ENCODE measurements at places on chromosomes 7 and 10.

GRCh38 chr7:13949445-13949844 lies 40.0 kb downstream of the ETV1 start:
- no peak for DNase-seq

DNA sequence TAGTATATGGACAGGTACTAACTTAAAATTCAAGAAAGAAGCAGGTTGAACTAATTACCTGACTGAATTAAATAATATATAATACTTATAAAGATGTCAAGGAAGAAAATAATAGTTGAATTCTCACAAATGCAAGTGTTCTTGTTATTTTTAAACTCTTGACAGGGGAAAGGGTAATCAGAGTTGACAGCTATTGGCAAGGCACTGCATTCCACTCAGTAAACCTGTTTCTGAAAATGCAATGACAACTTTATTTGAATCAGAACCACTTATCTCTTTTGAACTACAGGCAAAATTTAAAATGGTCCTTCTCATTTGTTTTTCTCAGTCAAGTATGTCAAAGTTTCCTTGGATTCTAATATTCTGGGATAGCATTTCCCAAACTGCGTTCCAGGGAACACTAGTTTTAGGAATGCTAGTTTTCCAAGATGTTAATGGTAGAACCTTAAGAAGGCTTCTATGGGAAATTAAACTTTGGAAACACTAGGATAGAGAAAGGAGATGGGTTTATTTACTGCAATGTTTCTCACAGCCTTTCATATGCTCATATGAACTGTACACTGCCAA lies 103.7 kb upstream of the LRRN3 start:
- no peak for DNase-seq

DNA sequence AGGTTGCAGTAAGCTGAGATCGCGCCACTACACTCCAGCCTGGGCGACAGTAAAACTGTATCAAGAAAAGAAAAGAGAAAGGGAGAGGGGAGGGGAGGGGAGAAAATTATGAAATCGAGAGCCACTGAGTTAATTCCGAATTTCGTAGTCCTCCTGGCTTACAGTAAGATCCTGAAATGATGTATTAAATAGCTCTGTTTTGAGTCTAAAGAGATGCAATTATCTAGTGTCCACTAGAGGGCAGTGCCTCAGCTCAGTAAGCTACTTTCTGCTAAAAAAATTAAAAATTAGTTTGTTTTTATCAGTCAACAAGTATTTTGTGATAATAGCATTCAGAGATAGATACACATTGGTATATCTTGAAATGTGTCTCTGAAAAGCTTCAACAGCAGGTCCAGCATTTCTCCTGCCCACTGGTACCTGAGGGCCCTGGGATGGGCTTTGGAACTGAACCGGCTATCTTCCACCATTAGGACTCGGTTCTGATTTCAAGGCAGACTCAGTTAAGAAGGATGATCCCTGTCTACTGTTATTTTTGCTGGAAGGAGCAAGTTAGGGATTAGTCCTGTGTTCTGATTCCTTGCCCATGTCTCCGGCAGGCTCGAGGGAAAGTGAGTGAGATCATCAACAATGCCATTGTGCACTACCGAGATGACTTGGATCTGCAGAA lies 19.5 kb downstream of the TSPAN33 start:
- DNase-seq: no peak

DNA sequence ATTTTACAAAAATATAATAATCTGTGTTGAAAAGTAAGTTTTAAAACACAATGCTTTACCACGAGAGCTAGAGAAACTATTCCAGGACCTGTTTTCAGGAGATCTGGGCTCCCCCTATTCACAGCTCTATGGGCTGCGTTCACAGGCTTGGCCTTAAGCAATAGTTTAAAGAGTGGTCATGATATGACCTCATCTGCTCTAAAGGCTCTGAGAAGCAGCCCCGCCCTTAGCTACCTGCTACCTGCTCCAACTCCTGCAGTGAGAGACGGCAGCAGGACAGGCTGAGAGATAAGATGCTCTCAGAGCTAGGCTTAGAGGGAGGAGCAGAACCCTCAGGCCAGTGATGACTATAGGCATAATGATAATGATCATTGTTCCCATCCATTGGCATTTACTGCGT lies 12.6 kb downstream of the ALOX5 start:
- DNase-seq: no peak

DNA sequence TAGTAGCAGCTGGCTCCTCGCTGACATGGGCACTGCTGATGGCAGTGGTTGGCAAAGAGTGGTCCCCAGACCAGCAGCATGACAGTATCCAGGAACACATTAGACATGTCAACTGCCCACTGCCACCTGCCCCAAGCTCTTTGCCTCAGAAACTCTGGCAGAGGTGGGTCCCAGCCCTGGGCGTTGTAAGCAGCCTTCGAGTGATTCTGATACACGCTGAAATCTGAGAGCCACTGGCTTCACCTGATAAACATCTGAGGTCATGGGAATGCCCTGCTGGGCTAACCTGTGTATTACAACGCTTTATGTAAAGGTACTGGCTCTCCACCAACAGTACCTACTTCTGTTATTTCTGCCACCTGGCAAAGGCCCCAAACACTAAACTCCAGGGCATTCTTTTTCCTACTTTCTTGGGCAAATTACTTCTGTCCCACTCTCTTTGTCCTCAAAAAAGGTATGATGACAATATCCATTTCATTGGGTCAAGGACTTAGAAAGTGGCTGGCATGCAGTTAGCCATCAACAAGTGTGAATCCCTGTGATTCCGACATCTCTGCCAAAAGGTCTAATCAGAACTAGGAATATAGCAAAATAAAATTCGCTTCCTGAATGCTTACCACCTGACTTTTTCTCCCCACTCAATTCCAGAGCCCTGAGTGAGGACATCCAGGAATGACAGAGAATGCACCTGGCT lies 9.2 kb downstream of the SGMS1 start:
- no peak for DNase-seq

- no peak for DNase-seq
Observed at GRCh38 chr10:52617346-52617745, 155.2 kb downstream of the MBL2 start.

GRCh38 chr10:665579-666091 lies 23.8 kb downstream of the DIP2C start:
- no peak for DNase-seq

GRCh38 chr7:154442939-154443338 lies 390.7 kb downstream of the DPP6 start:
- no peak for DNase-seq

DNA sequence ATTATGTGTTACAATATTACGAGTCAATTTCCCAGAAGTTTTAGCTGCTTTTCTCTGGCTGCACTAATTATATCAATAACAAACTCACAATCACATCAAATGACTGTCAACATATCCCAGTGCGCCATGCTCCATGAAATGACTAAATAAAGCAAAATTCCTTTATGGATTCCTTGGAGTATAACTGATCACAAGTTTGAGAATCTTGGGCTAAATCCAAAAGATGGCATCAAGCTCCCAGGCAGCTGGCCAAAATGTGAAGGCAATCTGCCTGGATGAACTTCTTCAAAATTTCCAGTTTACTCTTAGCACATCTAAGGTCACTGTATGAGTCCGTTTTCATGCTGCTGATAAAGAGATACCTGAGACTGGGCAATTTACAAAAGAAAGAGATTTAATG lies 210.8 kb downstream of the CCSER2 start:
- DNase-seq: no peak

GRCh38 chr10:126243306-126243705 lies 145.0 kb downstream of the ADAM12 start:
- no peak for DNase-seq

- DNase-seq: no peak
Observed at GRCh38 chr10:110172155-110172554, 35.2 kb upstream of the MXI1 start.

GRCh38 chr7:110835849-110836248 lies 255.1 kb upstream of the LRRN3 start:
- no peak for DNase-seq

GRCh38 chr7:107207459-107207858 lies 38.7 kb downstream of the HBP1 start:
- no peak for DNase-seq

DNA sequence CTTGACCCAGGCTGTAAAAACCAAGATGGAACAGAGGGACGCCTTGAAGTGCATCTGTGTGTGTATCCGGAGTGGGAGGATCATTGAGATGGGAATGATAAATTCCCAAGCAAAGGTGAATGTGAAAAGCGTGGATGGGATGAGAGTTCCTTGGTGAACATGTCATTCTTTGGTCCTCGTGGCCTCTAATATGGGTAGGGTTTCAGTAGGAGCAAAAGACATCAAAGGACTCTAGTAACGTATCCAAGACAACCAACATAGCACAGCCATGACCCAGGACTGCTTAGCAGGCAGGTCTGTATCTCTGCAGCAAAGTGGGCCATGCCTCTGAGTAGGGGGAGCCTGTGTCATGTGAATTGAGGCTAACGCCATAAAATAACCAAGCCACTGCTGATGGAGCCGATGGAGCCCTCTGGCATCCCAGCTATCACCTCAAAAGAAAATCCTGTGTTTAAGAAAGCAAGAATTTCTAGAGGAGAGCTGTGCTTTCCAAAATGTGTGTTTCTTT lies 98.6 kb downstream of the CCDC3 start:
- DNase-seq: no peak

DNA sequence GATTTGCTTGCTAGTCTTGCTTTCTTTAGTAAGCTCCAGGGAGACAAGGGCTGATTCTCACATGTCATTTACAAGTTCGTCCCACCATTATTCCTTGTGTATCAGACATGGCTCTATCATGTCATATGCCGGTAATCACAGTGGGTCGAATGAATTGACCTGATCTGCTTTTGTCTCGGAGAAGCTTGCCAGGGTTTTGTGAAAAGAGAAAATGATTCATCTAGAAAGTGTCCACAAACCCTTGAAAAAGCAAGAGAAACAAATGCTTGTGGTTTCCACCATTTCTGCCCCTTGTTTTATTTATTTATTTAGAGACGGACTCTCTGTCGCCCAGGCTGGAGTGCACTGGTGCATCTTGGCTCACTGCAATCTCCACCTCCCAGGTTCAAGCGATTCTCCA lies 278.5 kb downstream of the TCF7L2 start:
- no peak for DNase-seq

- DNase-seq: no peak
Observed at GRCh38 chr7:11985971-11986370, 154.0 kb upstream of the THSD7A start.

GRCh38 chr7:134535272-134535918 lies 8.0 kb downstream of the AKR1B10 start:
- DNase-seq: no peak

- DNase-seq: no peak
Observed at GRCh38 chr10:70319183-70319582, 35.4 kb upstream of the NPFFR1 start.

DNA sequence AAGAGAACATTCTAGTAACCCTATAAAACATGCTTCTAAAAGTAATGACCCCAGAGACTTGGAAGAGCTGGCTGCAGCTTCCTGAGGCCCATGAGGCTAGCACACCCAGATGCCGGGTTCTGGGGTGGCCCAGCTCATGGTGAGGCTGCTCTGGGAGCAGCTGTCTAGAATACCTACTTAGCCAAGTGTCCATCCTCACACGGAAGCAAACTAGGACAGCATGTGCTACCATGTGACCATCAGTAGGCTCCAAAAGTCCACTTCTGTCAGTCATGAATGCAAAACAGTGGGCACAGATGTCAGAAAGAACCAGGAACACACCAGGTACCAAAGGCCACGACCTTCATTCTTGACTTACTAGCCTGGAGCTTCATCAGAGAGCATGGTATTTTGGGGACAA lies 32.4 kb downstream of the CTBP2 start:
- DNase-seq: no peak

DNA sequence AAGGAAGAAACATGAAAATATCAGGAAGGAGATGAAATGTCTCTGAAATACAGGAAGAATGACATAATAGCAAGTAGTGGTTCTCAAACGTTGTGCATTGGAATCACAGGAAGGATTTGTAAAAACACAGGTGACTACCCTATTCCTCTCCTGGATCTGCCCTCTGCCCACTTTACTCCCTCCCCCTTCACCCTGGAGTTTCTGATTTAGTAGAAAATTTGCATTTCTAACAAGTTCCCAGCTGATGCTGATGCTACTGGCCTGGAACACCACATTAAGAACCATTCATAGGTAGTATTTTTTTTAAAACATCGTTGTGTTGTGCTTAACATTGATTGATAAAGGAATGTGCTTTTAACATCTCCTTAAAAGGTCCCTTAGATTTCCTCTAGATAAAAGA lies 130.9 kb downstream of the PHF14 start:
- DNase-seq: no peak

DNA sequence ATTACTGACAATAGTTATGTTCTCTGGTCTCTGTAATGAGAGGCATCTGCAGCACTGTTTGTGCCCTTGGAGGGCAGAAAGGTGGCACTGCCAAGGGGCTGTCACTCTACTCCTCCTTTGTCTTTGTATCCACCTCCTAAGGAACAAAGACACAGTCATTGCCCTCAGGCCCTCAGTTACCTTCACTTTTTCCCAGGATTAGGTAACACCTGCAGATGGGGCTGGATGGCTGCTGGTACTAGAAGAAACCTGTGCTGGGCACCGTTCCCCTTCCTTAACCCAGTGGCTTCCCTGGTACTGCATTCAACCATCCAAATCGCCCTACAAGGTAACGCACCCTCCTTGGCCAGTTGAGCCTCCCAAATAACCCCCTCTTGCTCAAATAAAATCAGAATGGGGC lies 246.9 kb upstream of the NEBL start:
- no peak for DNase-seq
